ENCODE measurements at places on chromosomes 5 and 9. TPM values are rescaled to one million over a fixed set of nuclear protein-coding genes. Genes with fewer than 3 reads are reported as not detected.

The PCDHB16 gene
- total RNA-seq: 11.8 TPM

The PRR16 gene
- total RNA-seq: 9.6 TPM

The INSYN2B gene
- total RNA-seq: 1.3 TPM

The PURA gene
- total RNA-seq: 27.9 TPM

The PLPP7 gene
- total RNA-seq: 5.0 TPM

The ICE1 gene
- total RNA-seq: 47.7 TPM

The BAAT gene
- total RNA-seq: 0.16 TPM

The NR4A3 gene
- 34.1 TPM for total RNA-seq

The ADGRD2 gene
- not detected for total RNA-seq

The PCA3 gene
- total RNA-seq: 0.16 TPM

The ADAM19 gene
- 3.6 TPM for total RNA-seq

The CDH18 gene
- total RNA-seq: not detected

The GOLGA2 gene
- 87.7 TPM for total RNA-seq

The NR5A1 gene
- not detected for total RNA-seq

The LRRTM2 gene
- total RNA-seq: 1.4 TPM

The EQTN gene
- not detected for total RNA-seq

The MACIR gene
- total RNA-seq: 13.4 TPM

The LYSMD3 gene
- total RNA-seq: 11.5 TPM

The CATSPER3 gene
- 0.44 TPM for total RNA-seq

Data from breast epithelium (tissue), 4 donors.